CD8-positive, alpha-beta T cell (primary cell): ENCODE measurements at places on chromosomes 3 and 15. TPM values are rescaled to one million over a fixed set of nuclear protein-coding genes. Genes with fewer than 3 reads are reported as not detected.

- no peak for DNase-seq
These were observed 42.9 kb downstream of the PCSK6 start for GRCh38 chr15:101446518-101447167.

DNA sequence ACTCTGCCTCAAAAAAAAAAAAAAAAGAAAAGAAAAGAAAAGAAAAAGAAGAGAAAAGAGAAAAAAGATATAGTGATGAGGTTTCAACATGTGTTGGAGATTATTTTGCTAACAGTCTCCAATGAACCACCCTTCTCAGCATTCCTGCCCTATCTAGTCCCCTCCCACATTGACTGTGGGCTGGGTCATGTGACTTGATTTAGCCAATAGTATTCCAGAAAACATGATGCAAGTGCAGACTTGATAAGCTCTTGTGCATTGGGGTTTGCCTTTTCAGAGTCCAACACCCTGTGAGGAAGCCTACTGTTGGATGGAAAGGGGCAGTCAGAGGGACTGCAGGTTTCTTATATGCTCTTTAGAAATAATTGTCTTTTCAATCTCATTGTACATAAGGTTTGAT lies 37.8 kb upstream of the MED12L start:
- DNase-seq = no peak

DNA sequence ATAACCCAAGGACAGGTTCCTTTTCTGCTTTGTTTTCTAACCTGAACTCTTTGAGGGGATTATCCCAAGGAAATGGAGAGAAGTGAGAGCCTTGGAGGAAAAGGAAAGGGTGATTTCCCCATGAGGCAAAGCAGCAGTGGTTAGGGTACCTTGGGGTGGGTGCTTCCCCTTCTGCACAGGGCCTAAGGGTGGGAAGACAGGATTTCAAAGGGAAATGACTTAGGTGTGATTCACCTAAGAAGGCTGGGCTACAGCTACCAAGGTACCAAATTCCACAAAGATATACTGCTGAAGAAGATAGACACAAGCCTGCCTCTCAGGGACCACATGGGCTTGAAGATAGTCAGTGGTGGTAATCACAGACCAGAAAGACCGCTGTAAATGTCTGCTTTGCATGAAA lies 325.3 kb upstream of the DPH6 start:
- no peak for DNase-seq

GRCh38 chr15:58467121-58467721 lies 35.4 kb downstream of the LIPC start:
- no peak for DNase-seq

DNA sequence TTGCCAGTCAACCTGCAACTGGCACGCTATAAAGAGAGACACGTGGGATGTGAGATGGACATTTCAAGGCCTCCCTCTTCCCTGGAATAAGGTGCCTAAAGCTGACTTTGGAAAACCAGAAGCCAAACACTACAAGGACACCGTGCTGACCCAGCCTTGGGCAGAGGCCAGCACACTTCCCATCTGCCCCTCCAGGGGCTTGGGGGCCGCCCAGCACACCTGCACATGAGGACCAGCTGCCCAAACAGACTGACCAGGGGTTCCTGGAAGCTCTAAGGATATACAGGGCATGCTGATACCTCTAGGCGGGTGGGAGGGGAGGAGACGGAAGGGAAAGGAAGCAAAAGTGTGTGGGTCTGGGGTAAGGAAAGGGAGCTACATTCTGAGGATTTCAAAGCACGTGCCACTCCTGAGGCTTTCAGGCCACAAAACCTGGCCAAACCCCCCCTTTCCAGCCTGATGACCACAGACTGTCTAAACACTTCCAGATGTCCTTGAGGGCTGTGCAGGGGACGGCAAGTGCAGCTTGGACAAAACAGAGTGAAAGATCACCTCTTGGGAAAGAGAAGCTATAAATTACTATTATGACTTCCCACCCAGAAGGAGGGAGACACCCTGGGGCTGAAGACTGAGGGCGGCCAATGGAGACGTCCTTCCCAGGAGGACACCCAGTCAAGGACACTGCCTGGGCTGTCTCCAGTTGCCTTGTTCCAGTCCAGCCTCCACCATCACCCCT lies 57.9 kb downstream of the ADCY5 start:
- DNase-seq = no peak

KLF15 gene
- total RNA-seq = not detected

- no peak for DNase-seq
These were observed 111.5 kb upstream of the SLCO3A1 start for GRCh38 chr15:91741986-91742385.

GRCh38 chr3:105811518-105812193 lies 57.2 kb downstream of the CBLB start:
- DNase-seq = no peak

PLAAT1 gene
- not detected for total RNA-seq

GRCh38 chr3:158651192-158651591 lies 6.9 kb downstream of the GFM1 start:
- DNase-seq = no peak

GRCh38 chr15:61057830-61058529 lies 171.1 kb downstream of the RORA start:
- DNase-seq = no peak

DNA sequence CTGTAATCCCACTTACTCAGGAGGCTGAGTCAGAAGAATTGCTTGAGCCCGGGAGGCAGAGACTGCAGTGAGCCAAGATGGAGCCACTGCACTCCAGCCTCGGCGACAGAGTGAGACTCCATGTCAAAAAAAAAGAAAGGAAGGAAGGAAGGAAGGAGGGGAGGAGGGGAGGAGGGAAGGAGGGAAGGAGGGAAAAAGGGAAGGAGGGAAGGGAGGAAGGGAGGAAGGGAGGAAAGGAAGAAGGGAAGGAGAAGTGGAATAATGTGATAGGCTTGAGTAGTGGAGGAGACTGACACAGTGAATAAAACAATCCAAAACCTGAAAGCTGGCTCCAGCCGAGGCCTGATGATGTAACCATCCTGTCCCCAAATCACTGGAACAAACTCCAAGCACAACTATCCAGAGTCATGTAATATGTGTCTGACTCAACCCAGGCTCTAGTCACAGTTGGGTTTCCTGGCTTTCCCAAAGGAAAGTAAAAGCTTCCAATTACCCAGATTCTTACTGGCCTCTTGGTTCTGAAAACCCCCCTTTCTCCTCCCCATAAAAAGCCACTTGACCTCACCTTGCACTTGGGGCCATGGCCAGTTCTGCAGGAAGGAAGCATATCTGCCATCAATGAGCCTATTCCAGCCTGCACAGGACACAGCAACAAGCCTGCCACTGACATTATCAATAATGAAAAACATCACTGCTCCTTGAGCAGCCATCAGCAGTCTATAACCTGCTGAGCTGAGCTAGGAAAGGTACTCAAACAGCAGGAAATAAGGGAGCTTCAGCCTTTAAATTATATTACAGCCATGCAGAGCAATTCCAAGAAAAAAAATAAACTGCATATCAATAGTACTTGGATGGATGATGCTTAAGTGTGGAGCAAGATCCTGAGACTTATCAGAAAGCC lies 48.3 kb downstream of the MB21D2 start:
- DNase-seq = no peak

DNA sequence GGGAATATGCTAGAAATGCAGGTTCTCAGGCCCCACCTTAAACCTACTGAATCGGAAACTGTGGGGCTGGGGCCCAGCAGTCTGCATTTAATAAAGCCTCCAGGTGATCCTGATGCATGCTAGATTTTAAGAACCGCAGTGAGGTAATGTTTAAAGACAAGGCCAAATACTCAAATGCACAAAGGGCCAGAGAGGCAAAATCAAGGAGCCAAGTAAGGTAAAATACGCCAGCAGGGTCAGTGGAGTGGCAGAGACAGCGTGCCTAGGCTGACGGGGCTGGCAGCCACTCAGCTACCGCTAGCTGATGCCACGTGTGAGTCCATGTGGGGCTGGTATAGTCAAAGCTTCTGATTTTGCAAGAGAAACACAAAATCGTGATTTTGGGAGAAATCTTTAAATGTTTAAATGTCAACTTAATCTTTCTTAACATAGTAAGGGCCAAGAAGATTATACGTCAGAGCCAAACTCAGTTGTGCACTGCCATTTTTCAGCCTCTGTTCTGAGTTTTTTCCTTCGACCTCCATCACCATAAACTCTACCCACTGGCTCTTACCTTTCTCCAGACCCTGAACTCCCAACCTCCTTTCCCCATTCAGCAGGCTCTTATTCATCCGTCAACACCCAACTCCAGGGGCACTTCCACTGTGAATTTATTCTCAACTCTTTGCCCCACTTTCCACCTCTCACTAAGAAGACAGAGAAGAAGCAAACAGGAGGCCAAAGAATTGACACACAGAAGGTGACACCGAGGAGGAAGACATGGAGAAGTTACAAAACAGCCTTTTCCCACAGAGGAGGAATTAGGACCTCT lies 136.6 kb upstream of the RAD18 start:
- no peak for DNase-seq

LRRC15 gene
- not detected for total RNA-seq

DNA sequence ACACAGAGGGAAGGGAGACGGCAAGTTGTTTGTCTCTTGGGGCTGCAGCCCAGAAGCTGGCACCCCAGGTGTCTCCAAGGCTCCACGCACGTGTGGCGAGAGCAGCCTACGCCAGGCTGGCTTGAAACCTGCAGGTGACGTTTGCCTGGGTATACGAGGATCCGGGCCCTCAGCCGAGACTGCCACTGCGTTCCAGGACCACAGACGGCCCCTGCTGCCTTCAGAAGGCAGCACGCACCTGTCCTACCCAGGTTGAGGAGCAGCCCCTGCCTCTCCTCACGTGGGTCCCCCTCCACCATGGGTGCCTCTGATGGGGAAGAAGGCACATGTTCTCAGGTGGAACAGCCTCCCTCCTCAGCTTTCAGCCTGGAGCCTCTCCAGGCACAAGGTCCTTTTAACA lies 75.3 kb upstream of the PRR20G start:
- DNase-seq = no peak

DNA sequence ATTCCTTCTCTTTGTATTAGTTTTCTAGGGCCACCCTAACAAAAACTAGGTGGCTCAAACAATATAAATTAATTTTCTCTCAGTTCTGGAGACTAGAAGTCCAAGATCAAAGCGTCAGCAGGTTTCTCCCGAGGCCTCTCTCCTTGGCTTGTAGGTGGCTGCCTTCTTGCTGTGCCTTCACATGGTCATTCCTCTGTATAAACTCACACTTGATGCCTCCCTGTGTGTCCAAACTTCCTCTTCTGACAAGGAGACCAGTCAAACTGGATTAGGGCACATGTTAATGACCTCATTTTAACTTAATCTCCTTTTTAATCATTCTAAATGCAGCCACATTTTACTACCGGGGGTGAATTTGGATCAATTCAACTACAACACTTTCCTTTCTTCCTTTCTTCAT lies 691.1 kb downstream of the DIPK2A start:
- DNase-seq = no peak
